ENCODE measurements at places on chromosomes 16 and 17.

DNA sequence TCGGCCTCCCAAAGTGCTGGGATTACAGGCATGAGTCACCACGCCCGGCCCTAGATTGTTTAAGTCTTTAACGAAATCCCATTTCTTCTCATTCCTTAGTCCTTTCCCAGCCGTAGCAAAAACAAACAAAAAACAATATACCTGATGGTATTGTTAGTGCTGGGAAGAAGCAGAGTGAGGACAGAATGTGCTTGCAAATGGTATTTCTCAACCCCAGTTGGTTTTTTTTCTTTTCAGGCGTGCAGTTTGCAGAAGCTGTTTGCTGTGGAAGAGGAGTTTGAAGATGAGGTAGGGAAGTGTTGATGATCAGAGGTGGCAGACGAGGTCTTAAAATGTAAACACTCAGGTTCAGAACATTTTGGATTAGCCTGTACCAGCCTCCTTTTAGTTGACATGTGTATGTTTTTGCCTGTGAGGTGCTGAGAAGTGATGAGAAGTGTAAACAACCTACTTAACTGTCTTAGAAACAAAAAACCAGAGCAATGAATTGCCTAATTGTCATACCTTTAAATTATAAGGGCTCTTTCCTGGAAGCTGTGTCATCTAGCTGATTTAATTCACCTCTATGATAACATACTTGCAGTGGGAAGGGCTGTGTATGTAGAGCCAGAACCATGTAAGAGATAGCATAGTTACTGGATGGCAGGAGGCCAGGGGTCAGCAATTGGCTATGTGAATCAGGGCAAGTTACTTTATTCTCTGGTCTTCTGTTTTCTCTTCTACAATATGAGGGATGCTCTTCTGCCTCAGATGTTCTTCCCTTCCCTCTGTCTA, 3.4 kb downstream of the HROB start:
- no peak for DNase-seq

GRCh38 chr16:81997738-81998137, 13.5 kb downstream of the SDR42E1 start:
- no peak for DNase-seq

- no peak for DNase-seq
Measured at GRCh38 chr17:55784666-55785065, 33.8 kb downstream of the PCTP start.

DNA sequence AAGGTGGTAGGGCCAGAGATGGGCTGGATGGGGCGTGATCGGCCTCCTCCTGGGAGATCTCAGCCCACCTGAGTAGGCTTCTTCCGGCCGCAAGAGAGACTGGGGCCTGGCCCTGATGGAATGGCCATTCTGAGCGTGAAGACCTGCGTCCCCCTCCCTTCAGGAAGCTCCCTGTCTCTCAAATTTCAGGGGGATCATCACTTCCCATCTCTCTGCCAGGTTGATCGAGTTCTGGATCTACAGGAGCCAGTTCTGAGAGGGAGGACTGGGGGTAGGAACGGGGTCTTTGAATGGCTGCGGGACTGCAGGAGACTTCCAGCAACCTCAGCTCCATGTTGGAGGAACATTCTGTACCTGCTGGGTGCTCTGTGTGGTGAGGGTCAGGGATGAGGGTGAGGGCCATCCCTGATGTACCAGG, 9.3 kb upstream of the GSDMA start:
- no peak for DNase-seq

DNA sequence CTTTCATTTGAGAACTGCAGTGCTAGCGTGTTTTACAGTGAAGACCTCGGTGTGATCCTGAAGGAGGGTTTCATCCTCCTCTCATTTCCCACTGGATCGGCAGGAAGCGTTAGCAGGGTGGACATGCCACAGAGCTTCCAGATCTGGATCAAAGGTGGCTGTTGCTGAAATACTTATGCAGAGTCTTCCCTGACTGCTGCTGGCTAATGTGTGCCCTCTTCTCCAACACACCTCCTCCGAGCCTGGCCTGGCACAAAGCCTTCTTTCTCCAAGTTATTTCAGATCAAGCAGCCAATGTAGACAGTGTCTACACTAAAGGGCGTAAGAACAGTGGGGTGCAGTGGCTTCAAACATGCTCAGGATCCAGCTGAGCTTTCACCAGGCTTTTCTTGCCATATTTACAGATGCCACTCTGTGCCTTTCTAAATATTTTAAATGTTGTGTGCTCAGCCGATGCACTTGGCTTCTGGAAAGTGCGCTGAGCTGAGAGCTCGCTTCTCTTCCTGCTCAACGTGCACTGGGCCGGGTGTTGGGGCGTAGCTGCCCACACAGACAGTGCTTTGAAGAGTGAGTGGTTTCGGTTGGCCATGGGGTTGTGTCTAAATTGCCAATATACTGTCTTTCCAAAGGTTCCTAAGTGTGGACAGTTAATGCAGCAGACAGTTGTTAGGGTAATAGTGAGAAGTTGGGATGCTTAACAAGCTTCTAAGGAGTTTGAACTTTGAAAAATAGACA, 2.1 kb downstream of the ZNF750 start:
- DNase-seq = no peak

GRCh38 chr17:6413065-6413464, 21.9 kb downstream of the AIPL1 start:
- no peak for DNase-seq

- no peak for DNase-seq
Measured at GRCh38 chr16:87048038-87048729, 269.0 kb downstream of the C16orf95 start.

GRCh38 chr16:19649980-19650379, 68.0 kb downstream of the KNOP1 start:
- DNase-seq = no peak

GRCh38 chr16:72811188-72811720, 236.7 kb downstream of the ZFHX3 start:
- no peak for DNase-seq

GRCh38 chr16:68332411-68333121, 21.7 kb downstream of the PRMT7 start:
- no peak for DNase-seq

DNA sequence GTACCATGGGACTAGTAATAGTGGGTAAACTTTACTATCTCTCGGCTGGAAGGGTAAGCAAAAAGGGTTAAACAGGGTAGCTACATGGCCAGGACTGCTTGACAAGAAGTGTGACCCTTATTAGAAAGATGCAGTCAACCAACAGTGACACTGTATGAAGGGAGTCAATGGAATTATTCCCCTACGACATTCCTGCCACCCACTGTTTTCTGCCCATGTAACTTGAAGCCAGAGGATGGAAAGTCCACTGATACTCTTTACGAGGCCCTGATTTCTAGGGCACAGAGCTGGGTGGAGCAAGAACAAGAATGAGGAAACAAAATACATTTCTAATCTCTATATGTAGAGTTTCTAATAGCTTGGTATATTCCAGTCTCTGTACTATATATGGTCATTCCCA, 1102.5 kb downstream of the CDH11 start:
- DNase-seq = no peak

GRCh38 chr16:6725634-6726331, 606.9 kb upstream of the RBFOX1 start:
- DNase-seq = no peak

DNA sequence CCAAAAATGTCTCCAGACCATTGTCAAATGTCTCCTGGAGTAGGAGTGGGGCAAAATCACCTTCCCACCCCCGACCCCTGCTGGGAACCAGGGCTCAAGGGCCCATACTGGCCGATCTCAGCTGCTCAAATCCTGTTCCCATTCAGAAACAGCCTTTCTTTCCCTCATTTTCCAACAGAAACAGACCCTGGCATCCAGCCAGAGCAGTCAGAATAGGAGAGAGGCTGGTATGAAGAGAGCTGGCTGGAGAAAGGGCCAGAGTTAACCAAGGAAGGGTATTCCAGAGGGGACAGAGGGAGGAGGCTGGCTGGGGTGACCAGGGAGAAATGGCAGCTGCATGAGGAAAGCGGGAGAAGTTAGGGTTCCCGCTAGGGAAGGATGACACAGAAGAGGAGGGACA, 199.1 kb downstream of the XYLT1 start:
- no peak for DNase-seq

GRCh38 chr16:392450-393030, 4.5 kb upstream of the NME4 start:
- DNase-seq = no peak

GRCh38 chr17:61482467-61482866, 30.2 kb downstream of the TBX4 start:
- DNase-seq = no peak

- no peak for DNase-seq
Measured at GRCh38 chr17:49473900-49474751, 21.0 kb upstream of the NGFR start.

- DNase-seq = no peak
Measured at GRCh38 chr17:41618341-41619035, 5.9 kb downstream of the KRT17 start.

DNA sequence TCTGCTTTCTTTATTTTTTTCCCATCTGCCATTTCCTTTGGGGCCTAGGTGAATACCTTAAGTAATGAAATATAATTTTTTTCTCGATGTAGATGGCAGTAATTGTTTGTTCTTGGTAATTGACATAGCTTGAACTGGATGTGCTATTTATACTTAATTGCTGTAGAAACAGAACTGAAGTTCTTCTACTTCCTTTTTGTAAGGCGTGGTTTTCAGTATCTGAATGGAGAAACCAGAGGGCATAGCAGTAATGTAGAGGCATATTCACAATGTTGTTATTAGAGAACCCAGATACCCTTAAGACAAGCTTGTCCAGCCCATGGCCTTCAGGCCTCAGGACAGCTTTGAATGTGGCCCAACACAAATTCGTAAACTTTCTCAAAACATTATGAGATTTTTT, 16.4 kb downstream of the ATP6V0A1 start:
- DNase-seq = no peak

DNA sequence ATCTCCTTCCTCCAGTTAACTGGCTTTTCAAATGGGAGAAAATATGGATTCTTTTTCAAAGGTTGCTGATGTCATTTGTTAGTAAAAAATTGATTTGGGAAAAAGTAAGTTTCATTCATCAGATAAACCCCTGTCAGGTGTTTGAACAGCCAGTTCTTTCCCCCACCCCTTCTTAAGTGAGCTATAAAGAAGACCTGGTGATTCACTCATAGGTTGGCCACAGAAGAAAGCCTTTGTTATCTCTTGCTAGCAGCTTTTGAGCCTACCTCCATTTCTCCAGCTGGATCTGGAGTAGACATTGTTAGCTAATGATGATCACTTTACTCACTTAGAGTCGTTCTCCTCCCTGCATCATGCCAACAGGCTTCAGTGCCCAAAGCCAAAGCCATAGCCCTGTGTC, 63.0 kb downstream of the NLK start:
- DNase-seq = no peak

DNA sequence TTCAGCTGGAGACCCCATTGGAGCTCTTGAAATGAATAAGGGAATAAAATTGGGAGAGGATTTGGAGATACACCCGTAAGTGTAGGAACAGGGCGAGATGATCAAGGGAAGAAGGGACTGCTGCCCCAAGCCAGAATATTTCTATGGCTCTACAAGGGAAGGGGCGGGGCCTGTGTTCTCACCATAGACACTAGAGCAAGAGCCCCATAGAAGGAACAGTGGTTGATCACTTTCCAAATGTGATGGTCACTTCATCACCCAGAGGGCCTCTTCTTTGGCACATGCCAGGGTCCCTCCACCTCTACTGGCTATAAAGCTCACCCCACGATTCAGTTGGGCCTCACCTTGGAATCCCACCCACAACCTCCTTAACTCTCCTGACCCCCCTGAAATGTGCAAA, 25.0 kb downstream of the GPRC5B start:
- no peak for DNase-seq

GRCh38 chr17:4599505-4600281, 15.4 kb downstream of the SMTNL2 start:
- no peak for DNase-seq

GRCh38 chr16:12311877-12312276, 335.3 kb downstream of the SNX29 start:
- DNase-seq = no peak

- no peak for DNase-seq
Measured at GRCh38 chr17:58319173-58320162, 9.1 kb downstream of the TSPOAP1 start.

DNA sequence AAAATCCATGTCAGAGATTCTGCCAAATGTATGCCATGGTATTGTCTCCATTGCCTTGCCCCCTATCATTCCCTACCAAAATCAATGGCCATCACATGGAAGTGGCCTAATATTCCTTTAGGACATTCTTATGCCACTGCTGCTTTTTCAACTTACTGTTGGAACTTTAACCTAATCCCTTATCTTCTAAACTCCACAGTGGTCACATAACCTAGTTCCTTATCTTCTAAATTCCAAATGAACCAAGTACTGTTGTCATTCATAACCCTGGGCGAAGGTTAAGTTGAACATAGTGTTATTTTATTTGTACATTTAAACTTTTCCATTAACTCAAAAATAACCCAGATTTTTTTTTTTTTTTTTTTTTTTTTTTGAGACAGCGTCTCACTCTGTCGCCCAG, 3.6 kb downstream of the HSF5 start:
- DNase-seq = no peak

GRCh38 chr16:85056211-85056748, 28.7 kb downstream of the KIAA0513 start:
- DNase-seq = no peak

GRCh38 chr17:79513820-79514535, 96.9 kb downstream of the RBFOX3 start:
- no peak for DNase-seq

GRCh38 chr17:55304171-55304859, 39.6 kb downstream of the HLF start:
- no peak for DNase-seq

DNA sequence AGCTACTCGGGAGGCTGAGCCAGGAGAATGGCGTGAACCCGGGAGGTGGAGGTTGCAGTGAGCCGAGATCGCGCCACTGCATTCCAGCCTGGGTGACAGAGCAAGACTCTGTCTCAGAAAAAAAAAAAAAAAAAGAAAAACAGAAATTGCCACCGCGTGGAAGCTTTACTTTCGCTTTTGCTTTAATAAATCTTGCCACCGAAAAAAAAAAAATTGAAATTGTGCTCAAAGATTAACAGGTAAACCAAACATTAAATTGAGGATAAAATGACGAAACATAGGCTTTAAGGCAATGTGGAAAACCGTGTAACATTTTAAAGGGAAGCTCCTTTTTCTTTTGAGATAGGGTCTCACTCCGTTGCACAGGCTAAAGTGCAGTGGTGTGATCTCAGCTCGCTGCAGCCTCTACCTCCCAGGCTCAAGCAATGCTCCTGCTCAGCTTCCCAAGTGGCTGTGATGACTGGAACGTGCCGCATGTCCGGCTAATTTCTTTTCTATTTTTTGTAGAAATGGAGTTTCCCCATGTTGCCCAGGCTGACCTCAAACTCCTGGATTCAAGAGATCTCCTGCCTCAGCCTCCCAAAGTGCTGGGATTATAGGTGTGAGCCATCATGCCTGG, 40.1 kb downstream of the ZNF276 start:
- DNase-seq = no peak

- no peak for DNase-seq
Measured at GRCh38 chr17:2959371-2960130, 103.9 kb downstream of the OR1D5 start.

GRCh38 chr17:32370426-32370825, 20.5 kb downstream of the ZNF207 start:
- DNase-seq = no peak

- no peak for DNase-seq
Measured at GRCh38 chr17:20992416-20992815, 50.4 kb downstream of the USP22 start.
